ENCODE measurements at places on chromosomes 2 and 18.
A peak's percentile ranks its signal among the peaks of the same experiment; 100 is the strongest.

GRCh38 chr2:27135478-27135955 lies 1.1 kb upstream of the PREB start:
- no peak for DNase-seq

DNA sequence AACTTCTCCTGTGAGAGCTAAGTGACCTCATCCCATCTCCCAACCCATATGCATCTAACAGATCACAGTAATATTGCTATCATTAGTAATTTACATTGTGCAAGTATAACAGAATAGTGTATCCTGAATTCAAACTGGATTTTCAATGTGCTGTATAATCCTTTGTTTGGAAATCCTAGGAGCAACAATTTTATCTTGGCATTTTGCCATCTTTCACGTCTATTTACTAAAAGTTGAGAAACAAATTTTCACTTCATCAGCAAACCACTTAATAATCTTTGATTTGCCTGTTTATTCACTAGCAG lies 3.8 kb downstream of the HNRNPLL start:
- DNase-seq, result no peak

DNA sequence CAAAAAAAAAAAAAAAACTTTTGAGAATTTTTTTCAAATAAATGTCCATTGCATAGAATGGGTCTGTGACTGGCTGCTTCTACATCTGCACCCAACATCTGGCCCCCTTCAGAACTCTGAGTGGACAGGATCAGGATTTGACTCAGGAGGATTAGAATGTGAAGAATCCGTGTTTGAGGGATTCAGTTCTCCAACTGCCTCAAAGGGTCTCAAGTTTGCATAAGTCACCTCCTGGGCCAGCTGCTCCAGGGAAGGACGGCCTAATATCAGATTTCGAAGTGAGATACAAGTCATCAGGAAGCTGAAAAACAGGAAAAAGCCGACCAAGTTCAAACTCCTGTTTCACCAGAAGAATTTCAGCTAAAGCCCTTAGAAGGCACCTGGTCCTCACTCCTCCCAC lies 10.9 kb downstream of the MAT2A start:
- no peak for DNase-seq

GRCh38 chr2:37679072-37679695 lies 7.7 kb upstream of the CDC42EP3 start:
- no peak for DNase-seq

DNA sequence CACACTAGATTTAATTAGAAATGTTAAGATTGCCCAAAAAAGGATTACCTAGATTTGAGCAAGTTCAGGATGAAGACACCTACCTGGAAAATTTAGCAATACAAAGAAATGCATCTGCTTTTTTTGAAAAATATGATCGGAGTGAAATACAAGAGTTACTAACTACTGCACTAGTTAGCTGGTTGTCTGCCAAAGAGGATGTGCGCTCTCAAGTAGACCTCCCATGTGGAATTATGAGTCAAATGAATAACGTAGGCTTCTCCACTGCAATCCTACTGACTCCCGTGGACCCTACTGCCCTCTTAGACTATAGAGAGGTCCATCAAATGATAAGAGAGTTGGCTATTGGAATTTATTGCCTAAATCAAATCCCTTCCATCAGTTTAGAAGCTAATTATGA lies 2.0 kb downstream of the ANKAR start:
- DNase-seq, result no peak

GRCh38 chr2:223465793-223466192 lies 136.4 kb downstream of the SCG2 start:
- DNase-seq, result no peak

- DNase-seq, result no peak
Observed at GRCh38 chr18:31102941-31103340, 720 bp upstream of the DSC2 start.

- no peak for DNase-seq
Observed at GRCh38 chr2:15092691-15093090, 460.2 kb downstream of the LRATD1 start.

GRCh38 chr2:229126066-229126465 lies 145.0 kb downstream of the PID1 start:
- DNase-seq, result no peak

- DNase-seq, result peak; percentile 40
Observed at GRCh38 chr2:70552501-70553333, 909 bp downstream of the TGFA start.

DNA sequence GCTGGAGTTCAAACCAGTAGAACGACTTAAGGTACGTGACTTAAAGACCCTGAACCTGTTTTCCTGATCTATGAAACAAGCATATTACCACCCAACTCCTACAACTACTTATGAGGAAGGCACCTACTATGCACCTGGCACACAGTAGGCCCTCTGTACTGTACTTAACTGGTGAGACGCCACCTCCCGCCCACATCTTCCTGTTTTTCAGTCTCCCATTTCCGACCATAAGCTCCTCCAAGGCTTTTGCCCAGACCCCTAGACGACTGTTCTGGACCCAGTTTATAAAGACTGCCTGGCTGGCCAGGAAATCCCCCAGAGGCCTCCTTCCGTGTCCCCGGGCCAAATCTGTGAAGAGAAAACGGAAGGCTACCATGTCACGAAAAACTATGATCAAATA lies 1.5 kb downstream of the GALNT14 start:
- no peak for DNase-seq

DNA sequence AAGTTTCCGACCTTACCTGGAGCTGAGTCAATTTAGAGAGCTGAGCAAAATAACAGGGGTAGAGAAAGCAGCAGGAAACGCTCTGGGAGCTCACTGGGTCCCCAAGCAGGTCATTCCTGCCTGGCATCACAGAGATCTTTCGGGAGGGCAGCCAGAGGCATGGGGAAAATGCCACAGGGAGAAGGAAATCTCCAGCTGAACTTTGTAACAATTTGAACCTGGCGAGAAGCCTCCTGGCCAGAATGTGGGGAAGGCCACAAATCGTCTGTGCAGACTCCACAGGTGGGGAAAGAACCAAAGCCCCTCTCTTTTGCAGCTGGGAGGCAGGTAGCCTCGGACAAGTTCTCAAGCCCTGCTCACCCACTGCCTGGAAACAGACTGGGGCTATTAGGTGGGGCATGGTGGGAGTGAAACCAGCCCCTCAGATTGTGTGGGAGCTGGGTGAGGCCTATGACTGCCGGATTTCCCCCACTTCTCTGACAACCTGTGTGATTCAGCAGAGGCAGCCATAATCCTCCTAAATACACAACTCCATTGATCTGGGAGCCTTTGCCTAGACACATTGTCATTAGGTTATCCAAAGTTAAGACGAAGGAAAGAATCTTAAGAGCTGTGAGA lies 53.9 kb downstream of the INO80D start:
- no peak for DNase-seq

GRCh38 chr2:18752667-18753422 lies 163.5 kb upstream of the NT5C1B start:
- DNase-seq, result no peak

- no peak for DNase-seq
Observed at GRCh38 chr2:23954325-23955014, 14.2 kb downstream of the UBXN2A start.

GRCh38 chr2:2800697-2801096 lies 469.6 kb upstream of the MYT1L start:
- no peak for DNase-seq
